ENCODE measurements at places on chromosomes 6 and 20. TPM values are rescaled to one million over a fixed set of nuclear protein-coding genes. Genes with fewer than 3 reads are reported as not detected.

SRMS gene
- total RNA-seq: not detected

SLC17A2 gene
- not detected for total RNA-seq

GRCh38 chr6:85115376-85115775, 334.5 kb upstream of the NT5E start:
- no peaks in the 10 kb centered on the region for H3K4me1 ChIP-seq
- no peak overlapping the region for H3K27ac ChIP-seq
- DNase-seq: no peak
- no peak overlapping the region for H3K4me3 ChIP-seq
- H3K36me3 ChIP-seq: no peaks in the 10 kb centered on the region
- no peaks in the 10 kb centered on the region for H3K27me3 ChIP-seq

GRCh38 chr6:3429211-3429610, 27.6 kb downstream of the SLC22A23 start:
- H3K4me3 ChIP-seq: no peak overlapping the region
- H3K4me1 ChIP-seq: no peaks in the 10 kb centered on the region
- DNase-seq: no peak

Measured in right atrium auricular region (tissue), 2 donors.